ENCODE measurements at places on chromosomes 1 and 21.

DNA sequence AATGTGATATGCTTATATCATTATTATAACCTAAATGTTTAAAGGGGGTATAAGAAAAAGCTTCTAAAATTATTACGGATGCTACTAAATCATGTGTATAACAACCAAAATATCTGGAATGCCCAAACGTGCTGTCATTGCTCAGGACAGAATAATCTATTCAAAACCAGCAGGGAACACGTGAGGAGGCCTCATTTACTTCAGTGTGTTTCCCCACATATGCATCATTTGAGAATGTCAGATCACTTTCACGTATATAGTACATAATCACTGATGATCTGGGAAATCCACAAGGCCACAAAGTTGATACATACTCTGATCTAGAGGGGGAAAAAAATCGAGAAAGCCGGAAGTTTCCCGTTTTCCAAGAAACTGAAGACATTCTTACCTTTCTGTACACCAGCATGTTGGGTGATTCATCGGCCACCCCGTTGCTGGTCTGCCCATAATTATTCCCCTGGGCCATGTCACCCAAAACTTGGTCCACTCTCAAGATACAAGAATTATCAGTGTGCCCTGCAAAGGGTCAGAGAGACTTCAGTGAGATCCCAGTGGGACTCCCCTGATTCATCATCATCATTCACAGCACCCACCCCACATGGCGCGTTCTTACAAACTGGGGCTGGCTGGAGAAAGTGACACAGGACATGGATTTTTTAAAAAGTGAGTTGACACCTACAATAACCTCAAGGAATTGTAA is 1.5 kb downstream of the RGS7 start:
- no peak for DNase-seq

- DNase-seq: no peak
Measured at GRCh38 chr1:176338877-176339276, 124.1 kb upstream of the PAPPA2 start.

DNA sequence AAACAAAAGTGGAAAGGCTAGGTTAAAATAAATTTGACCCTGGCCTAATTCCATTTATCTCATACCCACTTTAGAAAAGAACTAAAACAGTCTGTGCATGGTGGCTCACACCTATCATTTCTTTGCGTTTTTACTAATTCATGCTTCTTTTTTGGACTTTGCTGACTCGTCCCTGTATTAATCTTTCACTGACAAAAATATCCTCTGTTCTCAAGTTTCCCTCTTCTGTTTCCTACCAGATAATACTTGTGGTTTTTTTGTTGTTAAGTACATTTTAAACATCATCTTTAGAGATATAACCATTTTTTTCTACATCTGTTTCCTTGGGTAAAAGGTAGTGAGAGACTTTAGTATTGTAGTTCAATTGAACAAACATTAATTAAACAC is 11.5 kb downstream of the CNST start:
- no peak for DNase-seq

DNA sequence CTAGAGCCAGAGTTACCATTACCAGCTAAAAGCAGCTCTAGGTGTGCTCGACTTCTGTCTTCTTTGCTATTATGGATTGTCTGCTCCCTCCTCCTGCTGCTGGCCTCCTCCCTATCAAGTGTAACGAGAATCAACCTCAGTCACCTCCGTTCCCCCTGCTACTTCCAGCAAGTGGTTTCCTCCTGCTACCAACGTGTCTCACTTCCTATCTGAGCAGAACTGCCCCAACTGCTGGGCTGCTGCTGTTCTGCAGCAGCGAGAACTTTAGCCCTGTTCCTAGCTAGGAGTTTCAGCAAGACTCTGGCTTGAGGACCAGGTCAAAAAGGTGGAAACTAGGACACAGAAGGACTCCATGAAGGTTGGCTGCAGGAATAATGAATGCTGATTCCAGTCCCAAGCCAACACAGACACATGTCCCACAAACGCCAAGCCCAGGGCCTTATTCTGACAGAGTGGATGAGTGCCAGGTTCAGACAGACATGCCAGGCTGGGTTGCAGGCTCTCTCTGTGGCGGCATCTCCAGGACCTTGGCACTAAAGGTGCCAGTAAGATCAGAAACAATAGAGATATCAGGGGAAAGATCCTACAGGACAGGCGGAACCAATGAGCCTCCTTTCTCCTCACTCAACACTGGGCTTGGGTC is 46.9 kb downstream of the CD34 start:
- no peak for DNase-seq

All from hematopoietic multipotent progenitor cell treated with erythropoietin and hydrocortisone succinate and interleukin-3 and kit ligand, for 15 days (in vitro differentiated cells).